Adrenal gland (tissue), 19 donors: ENCODE measurements at places on chromosomes 11 and 22. TPM values are rescaled to one million over a fixed set of nuclear protein-coding genes. Genes with fewer than 3 reads are reported as not detected.

Gene MYRF
- 0.35 TPM for total RNA-seq

GRCh38 chr11:18723991-18724390 is 2.0 kb downstream of the IGSF22 start:
- DNase-seq, result no peak

DNA sequence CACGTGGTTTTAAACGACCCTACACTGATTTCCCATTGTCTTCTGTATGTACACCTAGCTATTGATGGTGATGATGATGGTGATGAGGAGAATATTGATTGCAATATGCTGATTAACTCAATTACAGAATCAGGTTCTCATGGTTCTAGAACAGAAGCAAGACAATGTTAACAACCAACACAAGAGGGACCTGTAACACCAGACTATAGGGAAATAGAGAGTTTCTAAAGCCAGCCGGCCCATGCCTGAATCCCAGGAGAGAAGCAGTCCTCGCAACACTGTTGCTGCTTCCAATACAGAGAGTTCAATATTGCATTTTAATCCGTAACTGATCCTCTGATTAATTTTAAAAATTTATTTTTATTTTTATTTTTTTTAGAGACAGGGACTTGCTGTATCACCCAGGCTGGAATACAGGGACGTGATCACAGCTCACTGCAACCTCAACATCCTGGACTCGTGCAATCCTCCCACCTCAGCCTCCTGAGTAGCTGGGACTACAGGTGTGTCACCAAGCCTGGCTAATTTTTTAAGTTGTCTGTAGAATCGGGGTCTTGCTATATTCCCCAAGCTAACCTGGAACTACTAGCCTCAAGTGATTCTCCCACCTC is 22.2 kb upstream of the UBASH3B start:
- DNase-seq, result peak; percentile 58

- DNase-seq, result no peak
These were observed 211.9 kb downstream of the BLID start for GRCh38 chr11:121904148-121904547.

Gene PNPLA5
- not detected for total RNA-seq

DNA sequence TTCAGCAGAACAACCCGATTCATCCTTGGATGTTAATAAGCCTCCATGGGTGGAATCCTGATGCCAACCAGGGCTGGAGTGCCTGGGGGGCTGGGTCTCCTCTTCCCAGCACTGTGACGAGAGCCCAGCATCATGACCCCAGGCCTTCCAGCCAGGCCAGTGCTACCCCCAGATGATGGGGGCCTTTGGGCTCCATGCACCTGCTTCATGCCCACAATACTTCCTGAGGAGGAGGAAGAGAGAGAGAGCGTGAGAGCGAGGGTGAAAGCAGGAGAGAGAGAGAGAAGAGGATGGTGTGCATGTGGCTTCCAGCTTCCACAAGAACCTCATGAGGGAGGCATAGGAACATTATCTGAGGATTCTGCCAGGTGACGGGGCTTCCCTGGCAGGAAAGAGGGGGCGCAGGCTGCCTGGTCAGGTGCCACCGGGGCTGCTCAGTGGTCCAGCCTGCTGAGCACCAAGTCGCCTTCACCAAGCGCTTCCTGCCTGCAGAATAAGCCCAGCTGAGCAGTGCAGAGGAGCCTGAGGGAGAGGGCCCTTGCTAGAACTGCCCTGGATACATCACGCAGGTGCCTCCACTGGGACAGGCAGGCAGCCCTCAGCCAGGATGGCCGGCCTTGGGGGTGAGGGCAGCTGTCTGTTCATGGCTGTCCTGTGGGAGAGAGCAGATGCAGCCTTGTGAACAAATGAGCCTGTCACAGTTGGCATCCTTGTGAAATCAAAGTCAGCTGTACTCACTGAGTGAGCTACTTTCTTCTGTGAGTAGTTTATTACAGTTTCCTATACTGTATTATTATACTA is 243.3 kb upstream of the B3GAT1 start:
- DNase-seq, result no peak
